Activated naive CD4-positive, alpha-beta T cell (primary cell): ENCODE measurements at places on chromosomes 11 and 22.

- no peak for DNase-seq
These were observed 353.2 kb downstream of the ETS1 start for GRCh38 chr11:128234143-128234542.

GRCh38 chr11:74480688-74481417 lies 12.7 kb downstream of the LIPT2 start:
- no peak for DNase-seq

DNA sequence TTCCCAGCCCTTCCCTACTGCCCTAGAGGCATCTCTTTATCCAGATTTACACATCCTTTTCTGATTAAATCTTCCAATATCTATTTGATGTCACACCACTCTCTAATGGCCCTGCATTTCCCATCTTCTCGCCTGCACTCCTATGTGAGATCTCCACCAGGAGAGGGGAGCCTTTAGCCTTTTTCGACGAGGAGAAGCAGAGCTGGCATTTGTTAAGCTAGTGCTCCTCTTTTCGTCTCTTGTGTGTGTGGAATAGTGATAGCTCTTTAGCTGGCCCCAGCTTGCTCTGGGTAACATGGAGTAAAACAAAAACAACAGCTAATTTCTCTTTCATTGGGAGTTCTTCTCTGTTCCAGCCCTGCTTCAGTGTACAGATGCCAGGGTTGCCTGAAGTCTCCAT lies 536.5 kb downstream of the NTM start:
- no peak for DNase-seq

DNA sequence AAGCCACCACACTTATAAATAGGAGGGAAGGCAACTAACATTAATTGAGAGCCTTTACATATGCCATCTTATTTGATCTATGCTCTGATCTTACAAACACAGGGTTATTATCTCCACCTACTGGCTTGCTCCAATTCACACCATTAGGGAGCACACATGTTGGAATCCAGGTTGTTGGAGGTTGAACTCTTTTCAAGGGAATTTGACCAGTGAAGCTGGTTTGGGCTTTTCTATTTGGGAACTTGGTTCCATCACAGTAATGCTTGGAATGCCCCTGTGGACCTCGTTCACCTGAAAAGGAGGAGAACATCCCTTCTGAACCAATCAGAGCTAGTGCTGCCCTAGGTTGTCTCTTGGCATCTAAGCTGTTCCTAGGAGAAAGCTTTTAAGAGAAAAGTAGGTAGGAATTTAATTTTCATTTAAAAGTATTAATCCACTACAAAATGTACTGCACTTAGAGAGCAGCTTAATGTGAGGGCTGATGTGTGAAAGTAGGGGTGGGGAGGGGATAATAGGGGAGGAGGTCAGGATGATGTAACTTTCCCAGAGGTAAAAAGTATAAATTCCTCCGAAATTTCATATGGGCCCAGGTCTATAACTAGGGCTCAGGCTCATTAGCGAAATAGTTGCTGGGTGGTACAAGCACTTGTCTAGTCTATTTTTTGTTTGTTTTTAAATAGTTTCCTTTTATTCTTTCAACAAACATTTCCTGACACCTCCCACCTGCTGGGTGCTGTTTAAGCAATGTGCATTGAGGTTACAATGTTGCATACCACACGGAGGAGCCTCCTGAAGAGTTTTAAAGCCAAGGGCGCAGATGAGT lies 7.6 kb upstream of the MICAL2 start:
- DNase-seq: no peak

DNA sequence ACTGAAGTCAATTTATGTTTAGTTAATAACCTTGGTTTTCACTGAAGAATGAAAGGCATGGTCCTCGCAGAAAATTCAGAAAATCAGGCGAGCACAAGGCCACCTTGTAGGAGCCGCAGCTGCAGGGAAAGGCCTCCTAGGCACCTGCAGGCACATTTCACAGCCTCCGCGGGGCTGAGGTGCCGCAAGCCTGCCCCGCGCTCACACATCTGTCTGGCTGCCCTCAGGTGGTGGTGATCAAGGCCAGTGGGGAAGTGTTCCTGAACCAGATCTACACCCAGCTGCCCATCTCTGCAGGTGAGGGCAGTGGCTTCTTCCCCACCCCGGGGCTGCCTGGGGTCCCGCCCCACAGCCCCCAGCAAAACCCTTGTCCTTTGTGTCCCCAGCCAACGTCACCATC lies 10.5 kb downstream of the MUC5AC start:
- no peak for DNase-seq
